SJSA1 (cell line): ENCODE measurements at places on chromosomes 1 and 21.
A peak's percentile ranks its signal among the peaks of the same experiment; 100 is the strongest.

DNA sequence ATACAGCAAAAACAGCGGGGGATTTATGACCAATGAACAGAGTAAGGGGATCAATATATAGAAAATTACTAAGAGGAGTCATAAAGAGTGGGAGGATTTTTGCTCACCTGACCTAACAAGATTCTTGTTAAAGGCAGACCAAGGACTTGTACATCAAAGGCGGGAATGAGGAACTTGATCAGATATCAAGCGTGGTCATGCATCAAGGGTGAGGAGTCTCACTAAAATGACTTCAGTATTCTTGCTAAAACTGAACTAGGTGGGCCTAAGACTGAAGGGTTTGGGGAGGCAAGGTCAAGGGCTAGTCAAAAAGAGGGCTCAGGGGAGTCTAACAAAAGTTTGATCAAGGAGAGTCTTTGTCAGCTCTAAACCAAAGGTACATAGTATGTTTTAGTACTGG lies 2.1 kb downstream of the MOV10 start:
- DNase-seq: no peak

DNA sequence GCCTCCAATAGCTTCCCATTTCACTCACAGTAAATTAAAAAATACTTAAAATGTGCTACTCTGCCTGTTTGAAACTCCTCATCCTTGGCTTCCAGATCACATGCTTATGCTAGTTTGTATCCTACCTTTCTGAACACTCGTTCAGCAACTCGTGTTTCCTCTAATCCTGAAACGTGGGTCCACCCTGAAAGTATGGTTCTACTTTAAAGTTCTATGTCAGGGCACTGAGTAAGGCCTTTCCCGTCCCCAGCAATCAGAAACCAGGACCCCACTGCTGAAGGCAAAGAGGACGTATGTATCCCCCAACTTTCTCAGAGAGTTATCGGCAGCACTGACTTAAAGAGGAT lies 419 bp upstream of the TSEN15 start:
- no peak for DNase-seq

DNA sequence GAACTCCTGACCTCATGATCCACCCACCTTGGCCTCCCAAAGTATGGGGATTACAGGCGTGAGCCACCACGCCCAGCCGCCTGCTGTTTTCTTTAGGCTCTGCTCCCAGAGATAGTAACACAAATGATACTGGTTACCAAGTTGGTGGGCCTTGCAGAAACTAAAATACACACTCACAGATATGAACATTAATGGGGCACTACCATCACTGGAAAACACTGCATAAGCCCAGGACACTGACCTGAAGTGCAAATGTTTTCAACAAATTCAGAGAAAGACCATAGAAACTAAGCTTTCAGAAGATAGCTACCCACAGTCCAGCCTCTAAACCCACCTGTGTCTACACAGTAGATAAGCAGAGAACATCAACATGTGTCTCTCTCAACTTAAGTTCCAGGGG lies 180.5 kb downstream of the FCRL5 start:
- DNase-seq: no peak

GRCh38 chr21:14581902-14582457 lies 35.9 kb upstream of the SAMSN1 start:
- no peak for DNase-seq

GRCh38 chr1:231232870-231233734 lies 7.9 kb upstream of the GNPAT start:
- DNase-seq: no peak

DNA sequence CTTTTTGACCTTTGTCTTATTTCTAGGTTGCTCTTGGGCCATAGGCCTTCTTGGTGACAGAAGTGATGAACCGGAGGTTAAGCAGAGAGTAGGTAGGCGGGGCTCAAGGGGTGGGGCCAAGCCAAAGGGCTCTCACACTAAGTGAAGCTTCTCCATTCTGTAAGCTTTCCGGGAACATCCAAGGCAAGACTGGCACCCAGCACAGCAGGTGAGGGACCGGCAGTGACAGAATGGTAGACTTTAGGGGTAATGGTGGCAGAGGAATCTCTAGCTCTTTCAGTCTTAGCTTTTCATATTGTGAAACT lies at the start of gene TNFAIP8L2:
Gene TNFAIP8L2, plus strand, starts transcription at position 135 of the 305 bp plus-strand sequence. CDS start 2,049 bp downstream, outside the sequence.
- no peak for DNase-seq

DNA sequence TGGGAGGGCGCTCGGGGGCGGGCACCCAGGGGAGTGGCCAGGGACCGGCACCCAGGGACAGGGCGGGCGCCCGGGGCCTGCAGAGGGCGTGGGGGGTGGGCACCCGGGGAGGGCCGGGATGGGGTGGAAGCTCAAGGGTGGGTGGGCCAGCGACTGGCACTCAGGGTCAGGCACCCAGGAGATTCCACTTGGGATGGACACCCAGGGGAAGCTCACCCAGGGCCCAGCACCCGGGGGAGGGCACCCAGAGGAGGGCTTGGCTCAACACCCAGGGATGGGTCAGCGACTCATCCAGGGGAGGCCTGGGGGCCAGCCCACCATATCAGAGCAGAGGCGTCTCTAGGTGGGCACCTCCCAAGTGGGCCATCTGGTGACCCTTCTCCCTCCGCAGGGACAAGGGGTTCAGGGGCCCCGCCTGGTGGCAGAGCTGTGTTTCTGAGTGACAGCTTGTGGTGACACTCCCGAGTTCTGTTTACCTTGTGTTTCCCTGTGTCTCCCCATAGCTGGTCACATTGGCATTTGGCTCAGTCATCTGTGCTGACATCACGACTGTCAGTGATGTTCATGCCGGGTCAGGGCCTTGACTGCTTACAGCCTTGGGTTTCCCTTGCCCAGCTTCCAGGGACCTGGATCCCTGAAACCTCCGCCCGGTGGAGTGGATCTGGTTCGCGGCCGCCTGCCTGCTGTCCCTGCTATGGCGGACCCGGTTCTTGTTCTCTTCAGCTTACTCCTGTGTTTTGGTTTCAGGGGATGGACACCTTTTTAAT lies 749 bp downstream of the IBA57 start:
- peak; percentile 79 for DNase-seq

- DNase-seq: no peak
These were observed 30.0 kb upstream of the HMCN1 start for GRCh38 chr1:185704181-185704580.

DNA sequence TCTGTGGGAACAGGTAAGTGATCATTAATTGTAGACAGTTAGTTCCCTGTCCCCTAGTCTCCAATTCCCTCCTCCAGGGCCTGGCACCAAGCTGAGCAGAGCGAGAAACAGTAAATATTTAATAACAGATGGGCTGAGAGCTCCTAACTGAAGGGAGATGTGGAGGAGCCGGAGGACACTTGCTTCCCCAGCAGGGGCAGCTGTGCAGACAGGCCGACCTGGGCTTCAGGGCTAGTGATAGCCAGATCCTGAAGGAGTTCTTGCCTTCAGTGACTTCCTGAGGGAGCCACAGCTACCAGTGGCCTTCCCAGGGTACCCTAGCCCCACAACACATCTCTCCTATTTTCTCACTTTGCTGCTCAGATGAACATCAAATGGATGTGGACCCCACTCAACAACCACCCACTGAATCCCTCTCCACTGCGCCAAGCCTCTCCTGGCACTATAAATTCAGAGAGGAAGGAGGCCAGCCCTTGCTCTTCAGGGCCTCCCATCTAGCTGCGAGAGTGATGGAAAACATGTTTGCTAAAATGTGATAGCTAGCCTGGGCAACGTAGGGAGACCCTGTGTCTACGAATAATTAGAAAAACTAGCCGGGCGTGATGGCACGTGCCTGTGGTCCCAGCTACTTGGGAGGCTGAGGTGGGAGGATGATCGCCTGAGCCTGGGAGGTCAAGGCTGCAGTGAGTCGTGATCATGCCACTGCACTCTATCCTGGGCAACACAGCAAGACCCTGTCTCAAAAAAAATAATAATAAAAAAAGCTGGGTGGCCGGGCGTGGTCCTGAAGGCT lies 26.9 kb upstream of the SYNC start:
- no peak for DNase-seq
